Activated CD8-positive, alpha-beta memory T cell treated with anti-CD3 and anti-CD28 coated beads for 24 hours (primary cell): ENCODE measurements at places on chromosomes 12 and 14.

DNA sequence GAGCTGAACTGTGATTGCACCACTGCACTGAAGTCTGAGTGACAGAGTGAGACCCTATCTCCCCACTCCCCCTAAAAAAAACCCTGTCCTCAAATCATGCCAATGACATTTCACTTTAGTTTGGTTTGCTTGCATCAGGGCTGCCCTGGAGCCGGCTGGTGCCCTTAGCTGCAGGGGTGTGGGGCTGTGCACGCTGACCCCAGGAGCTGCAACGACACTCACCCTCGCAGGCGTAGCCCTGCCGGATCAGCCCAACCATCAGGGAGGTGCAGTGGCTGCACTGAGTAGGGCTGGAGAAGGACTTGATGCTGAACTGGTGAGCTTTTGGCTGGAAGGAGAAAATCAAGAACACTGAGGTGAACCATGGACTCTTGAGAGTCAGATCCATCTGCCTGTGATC lies 29.8 kb downstream of the AMN start:
- no peak for DNase-seq

DNA sequence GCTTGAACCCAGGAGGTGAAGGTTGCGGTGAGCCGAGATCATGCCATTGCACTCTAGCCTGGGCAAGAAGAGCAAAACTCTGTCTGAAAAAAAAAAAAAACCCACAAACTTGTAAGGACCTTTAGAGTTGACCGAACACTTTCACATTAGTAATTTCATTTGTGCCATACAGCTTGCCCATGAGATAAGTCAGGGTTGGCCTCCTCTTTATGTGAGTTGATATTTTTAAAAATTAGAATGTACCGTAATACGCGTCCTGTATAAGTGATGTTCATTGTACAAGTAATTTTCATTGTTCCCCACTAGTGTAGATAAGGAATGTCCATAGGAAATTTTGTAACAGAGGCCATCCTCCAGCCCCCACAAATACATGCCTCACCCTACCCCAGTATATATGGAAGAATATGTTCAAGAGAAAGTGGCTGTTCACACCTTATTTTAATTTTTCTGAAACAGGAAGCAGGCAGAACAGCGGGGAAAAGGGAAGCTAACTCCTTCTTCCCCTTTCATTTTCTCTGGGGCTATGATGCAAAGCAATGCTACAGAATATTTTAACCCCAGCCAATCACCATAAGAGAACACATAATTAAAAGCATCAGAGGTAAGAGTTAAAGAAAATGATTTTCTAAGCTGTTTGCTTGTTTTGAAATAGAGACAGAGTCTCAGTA lies 31.9 kb upstream of the HIF1A start:
- DNase-seq: no peak

GRCh38 chr12:25494926-25495325 lies 58.2 kb downstream of the LMNTD1 start:
- DNase-seq: no peak

GRCh38 chr14:105046891-105047282 lies 18.3 kb downstream of the GPR132 start:
- no peak for DNase-seq

DNA sequence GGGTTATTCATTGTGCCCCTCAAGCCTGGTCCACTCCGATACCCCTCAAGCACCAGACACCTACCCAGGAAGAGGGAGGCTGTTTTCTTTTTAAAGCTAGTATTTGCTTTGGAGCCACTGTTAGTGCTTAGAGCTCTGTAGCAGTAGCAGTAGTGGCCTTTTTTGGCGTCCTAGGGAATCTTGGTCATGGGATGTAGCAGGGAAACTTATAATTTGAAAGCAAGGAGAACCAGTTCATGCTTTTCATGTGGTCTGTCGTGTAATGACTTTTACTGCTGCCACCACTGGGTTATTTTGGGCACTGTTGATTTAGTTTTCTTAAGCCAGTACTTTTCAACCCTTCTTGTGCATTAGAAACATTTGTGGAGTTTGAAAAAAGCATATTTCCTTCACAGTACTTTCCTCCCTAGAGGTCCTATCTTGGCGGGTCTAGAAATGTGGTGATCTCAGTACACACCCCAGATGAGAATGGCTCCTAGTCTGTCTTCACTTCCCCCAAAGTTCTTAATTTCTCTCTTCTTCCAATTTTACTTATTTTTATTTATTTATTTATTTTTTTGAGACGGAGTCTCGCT lies 49.7 kb downstream of the MARK3 start:
- no peak for DNase-seq
